ENCODE measurements at places on chromosomes 1 and 21. TPM values are rescaled to one million over a fixed set of nuclear protein-coding genes. Genes with fewer than 3 reads are reported as not detected.

- DNase-seq: no peak
Measured at GRCh38 chr21:17519208-17519738, 6.4 kb downstream of the CXADR start.

DNA sequence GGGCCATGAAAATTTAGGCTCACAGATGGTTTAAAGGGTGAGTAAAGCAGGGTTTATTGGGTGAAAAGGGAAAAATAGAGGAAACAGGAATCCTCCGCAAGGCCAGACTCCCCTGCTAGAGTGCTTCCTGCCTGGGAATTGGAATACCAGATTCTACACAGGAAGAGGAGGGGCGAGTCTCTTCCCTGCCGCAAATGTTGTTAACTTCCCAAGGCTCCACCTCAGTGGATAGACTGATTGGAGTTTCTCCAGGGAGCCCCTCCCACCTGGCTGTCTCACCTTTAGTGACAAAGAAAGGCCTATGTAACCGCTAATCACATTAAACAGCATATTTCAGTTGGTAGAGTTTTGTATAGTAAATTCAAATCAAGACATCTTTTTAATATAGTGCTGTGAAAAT lies 1450.1 kb downstream of the KCNT2 start:
- DNase-seq: no peak

DNA sequence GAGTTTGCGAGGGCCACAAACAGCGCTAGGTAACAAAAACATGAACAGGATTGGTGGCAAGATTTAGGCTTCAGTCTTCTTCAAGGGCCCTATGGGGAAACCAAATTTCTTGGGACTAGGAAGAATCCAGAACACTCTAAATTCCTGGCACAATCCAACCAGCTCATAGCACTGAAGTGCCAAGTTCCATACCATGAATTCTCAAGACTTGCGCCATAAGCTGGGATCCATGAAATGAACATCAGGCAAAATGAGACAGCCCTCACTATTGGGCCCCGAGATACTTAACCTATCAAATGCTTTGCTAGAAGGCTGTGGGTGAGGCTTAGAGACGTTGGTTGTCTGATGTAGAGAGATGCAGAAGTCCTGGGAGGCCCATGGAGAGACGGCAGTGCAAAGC lies 322.1 kb downstream of the PAPPA2 start:
- DNase-seq: no peak

DNA sequence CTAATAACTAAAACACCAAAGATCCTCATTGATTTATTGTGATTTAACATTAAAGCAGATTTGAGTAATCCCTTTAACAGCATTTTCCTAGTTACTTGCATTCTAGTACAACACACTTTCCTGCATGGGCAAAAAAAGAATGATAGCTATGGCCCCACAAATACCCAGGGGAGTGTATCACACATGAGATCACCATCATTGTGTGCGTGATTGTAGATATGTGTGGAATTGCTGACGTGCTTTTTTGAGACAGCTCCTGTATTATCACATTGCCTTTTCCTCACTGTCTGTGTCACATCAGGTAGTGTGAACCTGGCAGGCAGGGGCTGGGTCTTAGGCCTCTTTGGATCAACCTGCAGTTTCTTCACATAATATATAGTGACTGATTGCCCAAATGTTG lies 48.5 kb upstream of the SAMD13 start:
- no peak for DNase-seq

DNA sequence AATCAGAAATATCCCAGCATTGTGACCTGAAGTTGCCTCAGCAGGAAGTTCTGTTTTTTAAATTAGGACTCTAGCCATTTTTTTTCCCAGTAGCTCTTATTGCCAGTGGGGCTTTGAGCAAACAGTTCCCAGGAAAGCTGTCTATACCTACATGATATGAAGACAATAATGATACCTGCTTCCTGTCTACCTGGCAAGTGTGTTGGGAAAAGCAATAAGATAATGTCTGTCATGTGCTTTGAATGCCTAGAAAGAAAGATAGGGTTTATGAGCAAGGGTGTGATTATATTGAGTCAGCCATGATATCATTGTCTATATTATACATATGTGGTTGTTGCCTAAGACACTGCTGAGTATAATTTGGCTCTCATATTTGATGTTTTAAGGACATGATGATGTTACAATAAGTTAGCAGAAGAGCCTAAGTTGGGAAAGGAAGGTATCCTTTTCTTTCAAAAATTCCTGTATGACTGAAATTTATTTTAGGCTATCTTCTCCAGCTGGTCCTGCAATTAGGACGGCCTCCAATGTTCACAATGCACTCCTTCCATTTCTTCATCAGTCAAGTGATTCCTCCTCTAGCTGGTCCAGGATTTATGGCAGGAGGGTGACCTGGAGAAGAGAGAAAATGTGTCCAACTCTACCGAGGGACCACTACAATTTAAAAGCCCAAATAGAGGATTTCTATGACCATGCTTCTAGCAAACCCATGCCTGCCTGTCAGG lies 99.6 kb upstream of the CDC42BPA start:
- no peak for DNase-seq

DNA sequence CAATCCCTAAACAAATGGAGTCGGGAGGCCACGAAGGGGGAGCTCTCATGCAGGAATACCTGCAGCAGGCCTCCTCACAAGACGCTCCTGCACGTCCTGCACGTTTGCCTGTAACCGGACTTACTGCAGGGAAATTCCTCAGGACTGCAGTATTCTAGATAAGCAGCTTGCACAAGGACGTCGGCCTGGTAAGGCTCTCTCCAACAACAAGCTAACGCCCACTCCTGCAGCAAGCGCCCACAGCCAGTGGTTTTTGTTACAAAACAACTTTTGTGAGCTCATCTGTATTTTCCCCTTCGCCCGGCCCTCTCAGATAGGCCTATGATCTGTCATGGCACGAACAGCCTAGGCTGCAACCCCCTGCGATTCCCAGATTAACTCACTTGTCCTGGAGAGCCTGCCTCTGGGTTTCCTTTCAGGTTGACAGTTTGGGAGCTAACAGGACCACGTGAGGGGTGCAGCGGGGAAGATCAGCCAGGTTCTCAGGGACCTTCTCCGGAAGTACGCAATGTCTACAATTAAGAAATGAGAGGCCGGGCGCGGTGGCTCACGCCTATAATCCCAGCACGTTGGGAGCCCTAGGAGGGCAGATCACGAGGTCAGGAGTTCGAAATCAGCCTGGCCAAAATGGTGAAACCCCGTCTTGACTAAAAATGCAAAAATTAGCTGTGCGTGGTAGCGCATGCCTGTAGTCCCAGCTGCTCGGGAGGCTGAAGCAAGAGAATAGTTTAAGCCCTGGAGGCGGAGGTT lies 921 bp upstream of the MIB2 start:
- DNase-seq: peak; percentile 51

DNA sequence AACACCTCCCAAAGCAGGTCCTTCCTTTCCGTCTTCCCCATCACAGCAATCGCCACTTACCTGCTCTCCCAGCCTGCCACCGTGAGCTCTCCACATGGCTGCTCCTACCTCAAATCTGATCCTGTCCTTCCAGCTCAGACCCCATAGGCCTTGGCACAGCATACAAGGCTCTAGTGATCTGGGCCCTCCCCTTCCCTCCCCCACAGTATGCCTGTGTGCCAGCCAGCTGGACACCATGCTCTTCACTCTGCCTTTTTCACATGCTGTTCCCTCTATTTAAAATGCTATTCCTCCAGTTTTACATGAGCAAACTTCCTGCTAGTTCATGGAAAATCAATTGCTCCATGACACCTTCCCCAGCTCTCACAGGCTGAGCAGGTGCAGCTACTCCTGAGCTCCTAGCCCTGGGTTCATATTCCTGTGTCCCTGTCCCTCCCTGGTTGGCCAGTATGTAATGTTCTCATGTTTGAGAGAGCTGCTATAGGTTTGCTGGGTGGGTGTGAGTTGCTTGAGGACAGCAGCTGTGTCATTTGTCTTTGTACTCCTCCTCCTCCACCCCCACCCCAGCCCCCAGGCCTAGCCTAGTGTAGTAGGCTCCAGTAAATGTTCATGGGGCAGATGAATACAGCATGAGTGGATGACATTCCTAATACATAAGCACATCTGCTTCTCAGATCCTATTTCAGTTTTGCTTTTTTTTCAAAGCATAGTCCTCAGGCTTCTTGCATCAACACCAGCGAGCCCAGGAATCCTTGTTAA lies 6.3 kb upstream of the TNNT2 start:
- DNase-seq: no peak

GRCh38 chr21:42688226-42688840 lies 34.9 kb downstream of the PDE9A start:
- peak; percentile 11 for DNase-seq

GRCh38 chr1:243346016-243346415 lies 90.2 kb downstream of the SDCCAG8 start:
- DNase-seq: no peak

DNA sequence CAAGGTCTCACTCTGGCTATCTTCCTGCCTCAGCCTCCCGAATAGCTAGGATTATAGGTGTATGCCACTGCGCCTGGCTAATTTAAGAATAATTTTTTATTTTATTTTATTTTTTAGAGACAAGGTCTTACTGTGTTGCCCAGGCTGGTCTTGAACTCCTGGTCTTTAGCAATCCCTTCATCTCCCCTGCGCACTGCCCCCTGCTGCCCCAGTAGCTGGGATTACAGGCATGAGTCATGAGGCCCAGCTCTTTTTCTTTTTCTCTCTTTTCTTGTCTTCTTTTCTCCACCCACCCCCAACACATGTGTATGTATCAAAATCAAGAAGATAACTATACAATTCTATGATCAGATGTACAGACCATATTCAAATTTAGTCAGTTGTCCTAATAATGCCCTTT lies 87.2 kb downstream of the PEX14 start:
- no peak for DNase-seq

- no peak for DNase-seq
Measured at GRCh38 chr1:37425221-37425620, 49.2 kb upstream of the ZC3H12A start.

DNA sequence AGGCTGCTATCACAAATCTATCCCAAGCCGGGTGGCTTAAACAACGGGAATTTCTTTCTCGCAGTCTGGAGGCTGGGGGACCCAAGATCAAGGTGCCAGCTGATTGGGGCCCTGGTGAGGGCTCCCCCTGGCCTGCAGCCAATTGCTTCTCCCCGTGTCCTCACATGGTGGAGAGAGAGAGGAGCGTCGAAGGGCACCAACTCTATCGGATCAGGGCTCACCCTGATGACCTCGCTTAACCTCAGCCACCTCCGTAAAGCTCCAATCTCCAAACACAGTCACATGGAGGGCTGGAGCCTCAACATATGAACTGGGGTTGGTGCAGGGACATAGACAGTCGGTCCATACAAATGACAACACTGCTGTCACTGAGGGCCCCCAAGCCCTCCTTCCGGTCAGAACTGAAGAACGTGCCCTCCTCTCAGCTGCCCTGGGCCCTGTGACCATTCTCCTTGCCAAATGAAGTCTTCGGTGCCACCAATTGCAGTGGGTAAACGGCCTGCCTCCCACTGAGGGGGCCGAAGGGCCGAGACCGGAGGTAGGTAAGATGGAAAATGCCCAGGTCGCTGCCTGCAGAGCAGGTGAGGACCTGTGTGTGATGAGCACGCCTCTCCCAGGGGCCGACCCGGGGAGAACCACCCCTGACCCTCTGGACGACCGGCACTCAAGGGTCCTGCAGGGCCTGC lies 211.0 kb downstream of the TOMM20 start:
- DNase-seq: no peak

GRCh38 chr1:159860456-159860855 lies 2.0 kb downstream of the VSIG8 start:
- no peak for DNase-seq

DNA sequence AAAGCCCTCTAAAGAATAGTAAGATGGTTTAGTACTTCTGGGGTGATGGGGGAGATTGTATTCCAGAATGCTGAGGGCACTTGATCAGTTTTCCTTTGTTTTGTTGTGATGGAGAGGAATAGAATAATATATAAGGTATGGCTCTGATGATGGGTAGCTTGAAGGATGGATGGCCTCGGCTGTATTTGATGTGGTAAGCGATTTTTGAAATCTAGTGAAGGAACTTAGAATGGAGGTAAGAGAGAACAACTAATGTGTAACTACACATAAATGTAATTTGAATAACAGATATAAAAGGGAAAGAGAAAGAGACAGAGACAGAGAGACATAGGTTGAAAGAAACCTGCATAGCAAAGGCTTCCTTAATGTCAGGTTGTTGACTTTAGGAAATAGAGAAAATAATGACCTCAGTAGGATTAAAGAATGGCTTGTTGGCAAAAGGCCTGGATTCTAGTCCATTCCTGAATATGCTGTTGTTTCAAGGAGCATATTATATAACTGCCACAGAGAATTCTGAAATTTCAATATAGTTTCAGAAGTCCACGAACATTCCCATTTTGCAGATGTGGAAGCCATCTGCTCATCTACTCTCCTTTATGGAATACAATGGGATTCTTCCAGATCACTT lies 58.7 kb downstream of the NIBAN1 start:
- no peak for DNase-seq

DNA sequence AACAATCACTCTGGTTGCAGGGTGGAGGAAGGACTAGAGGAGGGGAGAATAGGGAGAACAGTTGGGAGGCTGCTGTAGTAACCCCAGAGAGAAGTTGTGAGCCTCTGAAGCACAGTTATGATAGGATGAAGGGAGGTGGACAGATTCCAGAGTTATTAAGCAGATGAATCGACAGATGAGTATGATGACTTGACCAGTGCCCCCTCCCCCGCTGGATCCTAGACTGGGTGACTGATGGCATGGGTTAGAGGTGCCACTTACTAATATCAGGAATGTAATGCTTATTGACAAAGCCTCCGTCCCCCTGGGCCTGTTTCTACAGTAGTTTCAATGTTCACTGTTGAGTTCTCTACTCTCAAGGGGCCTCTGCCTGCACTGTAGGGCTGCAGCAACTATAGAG lies 14.0 kb upstream of the TIPRL start:
- no peak for DNase-seq

GRCh38 chr1:70504176-70504820 lies 93.2 kb downstream of the CTH start:
- DNase-seq: no peak

DNA sequence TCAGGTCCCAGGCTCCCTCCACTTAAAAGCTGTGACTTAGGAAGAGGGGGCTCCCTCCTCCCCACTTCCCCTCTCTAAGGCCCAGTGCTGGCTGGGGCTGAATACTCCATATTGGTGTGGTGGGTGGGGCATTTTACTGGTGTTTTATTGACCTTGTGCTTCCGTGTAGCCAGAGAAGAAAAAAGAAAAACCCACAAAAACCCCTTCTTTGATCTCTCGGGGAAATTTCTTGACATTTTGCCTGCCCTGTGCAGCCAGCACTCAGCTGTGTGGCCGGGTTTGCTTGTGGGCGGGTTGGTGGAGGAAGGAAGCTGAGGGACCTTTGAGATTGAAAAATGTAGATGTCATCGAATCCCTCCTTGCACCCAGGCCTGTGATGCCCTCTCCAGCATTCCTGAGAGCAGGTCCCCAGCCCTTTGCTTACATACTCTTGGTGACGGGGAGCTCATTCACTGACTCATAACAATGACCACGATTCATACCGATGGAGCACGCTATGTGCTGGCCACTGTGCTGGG lies 24.8 kb downstream of the TNFRSF8 start:
- DNase-seq: no peak

- DNase-seq: no peak
Measured at GRCh38 chr1:226061068-226061840, 1.3 kb upstream of the H3-3A start.

The COL24A1 gene
- polyA plus RNA-seq: 0.07 TPM

The HTR6 gene
- polyA plus RNA-seq: not detected

The ZNF124 gene
- 1.7 TPM for polyA plus RNA-seq

The LRRC53 gene
- not detected for polyA plus RNA-seq

The BOLA1 gene
- 40.7 TPM for polyA plus RNA-seq

The KRTAP7-1 gene
- polyA plus RNA-seq: not detected

The CLEC20A gene
- not detected for polyA plus RNA-seq

The FTCD gene
- polyA plus RNA-seq: 0.17 TPM

The FAM110D gene
- 3.7 TPM for polyA plus RNA-seq

The SLC16A4 gene
- 1.9 TPM for polyA plus RNA-seq

The OTUD7B gene
- 8.1 TPM for polyA plus RNA-seq

The PLPPR4 gene
- polyA plus RNA-seq: 0.17 TPM

Data from heart left ventricle (tissue), 16 donors.